NCI-H1417 treated with DMSO at 0.1 percent for 48 hours (cell line): ENCODE measurements at places on chromosomes 13 and 19.

GRCh38 chr13:94712287-94712811, at the start of gene SOX21:
Gene SOX21 (minus strand): TSS chr13:94712545. CDS start chr13:94712049, 496 bp downstream.
- no peak for DNase-seq

- DNase-seq: no peak
These were observed 14.7 kb downstream of the ELL start for GRCh38 chr19:18507021-18507726.

DNA sequence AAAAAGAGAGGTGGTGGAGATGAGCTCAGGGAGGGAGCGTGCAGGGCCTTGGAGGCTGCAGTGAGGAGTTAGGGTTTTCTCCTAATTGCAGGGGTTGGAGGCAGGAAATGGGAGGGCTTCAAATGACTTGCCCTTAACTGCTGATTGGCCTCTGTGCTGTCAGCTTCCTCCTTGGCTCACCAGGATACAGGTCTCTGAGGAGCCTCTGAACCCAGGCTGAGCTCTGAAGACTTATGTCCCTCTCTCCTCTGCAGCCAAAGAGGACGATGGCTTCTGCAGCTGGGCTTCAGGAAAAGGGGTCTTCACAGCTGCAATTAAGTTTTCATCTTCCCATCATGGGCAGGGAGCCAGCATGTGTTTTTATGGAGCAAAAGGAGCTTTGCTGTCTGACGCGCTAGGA, 6.7 kb upstream of the RANBP3 start:
- no peak for DNase-seq

GRCh38 chr19:13152974-13153568, 2.9 kb downstream of the IER2 start:
- peak; percentile 93 for DNase-seq

DNA sequence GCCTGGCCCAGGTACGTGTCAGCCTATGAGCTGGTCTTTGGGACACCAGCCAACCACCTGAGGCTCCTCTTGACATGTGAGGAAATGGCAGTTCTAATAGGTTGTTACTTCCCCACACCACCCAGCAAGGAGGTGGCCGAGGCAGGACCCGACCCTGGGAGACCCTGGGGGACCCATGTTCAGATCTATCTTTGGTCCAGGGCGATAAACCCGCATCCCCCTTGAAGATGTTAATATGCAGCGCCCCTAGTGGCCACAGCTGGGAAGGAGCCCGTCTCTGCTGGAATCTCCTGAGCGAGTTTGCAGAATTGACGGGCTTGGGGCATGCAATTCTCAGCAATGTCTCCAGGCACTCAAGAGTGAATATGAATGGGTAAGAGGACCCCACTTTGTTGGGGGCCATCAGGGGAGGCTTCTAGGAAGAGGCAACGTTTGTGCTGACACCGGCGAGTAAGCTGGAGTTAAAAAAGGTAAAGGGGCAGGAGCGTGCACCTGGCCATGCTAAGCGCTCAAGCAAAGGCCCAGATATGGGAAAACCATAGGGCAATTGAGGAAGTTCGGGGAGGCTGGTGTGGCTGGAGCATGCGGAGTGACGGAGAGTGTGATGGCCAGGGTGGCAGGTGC, 1.5 kb upstream of the MYO1F start:
- DNase-seq: no peak

GRCh38 chr13:76882431-76882830, 3.8 kb downstream of the KCTD12 start:
- DNase-seq: no peak

GRCh38 chr13:75368167-75368566, 113.8 kb downstream of the TBC1D4 start:
- no peak for DNase-seq

DNA sequence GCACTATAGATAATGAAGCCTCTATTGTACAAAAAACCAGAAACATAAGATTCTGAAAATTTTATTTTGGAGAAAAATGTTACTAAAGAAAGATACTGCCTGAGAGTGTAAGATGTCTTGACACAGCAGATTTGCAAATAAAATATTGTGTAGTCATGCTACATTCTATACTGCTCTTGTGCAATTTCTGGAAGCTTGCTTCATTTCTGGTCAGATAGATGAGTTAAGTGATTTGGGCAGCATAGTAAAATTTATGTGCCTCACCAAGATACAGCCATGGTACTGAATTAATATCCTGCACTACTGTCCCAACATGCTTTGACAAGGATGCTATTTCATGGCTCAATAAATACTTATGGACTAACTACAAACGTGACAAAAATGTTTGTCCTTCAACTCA, 55.1 kb upstream of the STARD13 start:
- no peak for DNase-seq
